ENCODE measurements at places on chromosomes 1 and 21. TPM values are rescaled to one million over a fixed set of nuclear protein-coding genes. Genes with fewer than 3 reads are reported as not detected.

DNA sequence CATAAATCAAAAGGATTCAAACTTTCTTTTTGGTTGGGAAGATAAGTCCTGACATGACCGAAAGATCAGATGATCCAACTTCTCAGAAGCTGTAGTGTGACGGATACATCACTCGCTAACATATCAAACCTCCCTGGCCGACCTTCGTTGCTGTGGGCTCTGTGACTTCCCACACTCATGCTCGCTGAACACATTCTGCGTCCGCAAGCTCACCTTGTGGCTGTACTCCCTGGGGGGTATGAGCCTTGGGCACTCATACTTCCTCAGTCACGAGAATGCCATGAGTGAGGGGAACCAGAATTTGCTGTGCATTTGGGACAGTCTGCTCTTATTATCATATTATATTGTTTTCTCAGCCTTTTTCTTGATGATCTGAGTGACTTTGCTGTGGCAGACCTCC, 105.4 kb downstream of the RWDD3 start:
- H3K27me3 ChIP-seq: peaks cover 1% of the 10 kb centered on the region
- no peak for DNase-seq
- no peaks in the 10 kb centered on the region for H3K36me3 ChIP-seq
- H3K4me3 ChIP-seq: no peak overlapping the region

GRCh38 chr1:229170778-229171505, 100.0 kb upstream of the RAB4A start:
- H3K27me3 ChIP-seq: peaks cover 13% of the 10 kb centered on the region
- no peaks in the 10 kb centered on the region for H3K4me1 ChIP-seq
- no peak overlapping the region for H3K27ac ChIP-seq
- no peak for DNase-seq
- H3K36me3 ChIP-seq: no peaks in the 10 kb centered on the region

DNA sequence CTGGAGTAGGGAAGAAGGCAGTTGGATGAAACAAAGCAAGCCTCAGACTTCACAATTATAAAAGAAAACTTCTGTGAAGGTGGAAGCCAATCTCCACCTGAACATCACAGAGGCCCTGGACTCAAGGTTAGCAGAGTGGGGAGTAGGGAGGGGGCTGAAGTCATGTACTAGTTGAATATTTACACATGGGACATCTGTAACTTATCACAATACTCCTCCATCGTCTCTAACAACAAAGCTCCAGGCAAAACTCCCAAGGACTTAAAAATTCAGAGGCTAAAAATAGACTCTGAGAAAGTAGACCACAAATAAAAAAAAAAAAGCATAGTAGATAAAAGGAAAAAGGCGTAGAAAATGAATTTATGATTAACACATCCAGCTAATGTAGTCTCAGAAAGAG, 326.3 kb upstream of the PKN2 start:
- H3K27ac ChIP-seq: no peak overlapping the region
- no peaks in the 10 kb centered on the region for H3K36me3 ChIP-seq
- H3K4me1 ChIP-seq: no peaks in the 10 kb centered on the region
- H3K27me3 ChIP-seq: no peaks in the 10 kb centered on the region
- DNase-seq: no peak
- no peak overlapping the region for H3K4me3 ChIP-seq

DNA sequence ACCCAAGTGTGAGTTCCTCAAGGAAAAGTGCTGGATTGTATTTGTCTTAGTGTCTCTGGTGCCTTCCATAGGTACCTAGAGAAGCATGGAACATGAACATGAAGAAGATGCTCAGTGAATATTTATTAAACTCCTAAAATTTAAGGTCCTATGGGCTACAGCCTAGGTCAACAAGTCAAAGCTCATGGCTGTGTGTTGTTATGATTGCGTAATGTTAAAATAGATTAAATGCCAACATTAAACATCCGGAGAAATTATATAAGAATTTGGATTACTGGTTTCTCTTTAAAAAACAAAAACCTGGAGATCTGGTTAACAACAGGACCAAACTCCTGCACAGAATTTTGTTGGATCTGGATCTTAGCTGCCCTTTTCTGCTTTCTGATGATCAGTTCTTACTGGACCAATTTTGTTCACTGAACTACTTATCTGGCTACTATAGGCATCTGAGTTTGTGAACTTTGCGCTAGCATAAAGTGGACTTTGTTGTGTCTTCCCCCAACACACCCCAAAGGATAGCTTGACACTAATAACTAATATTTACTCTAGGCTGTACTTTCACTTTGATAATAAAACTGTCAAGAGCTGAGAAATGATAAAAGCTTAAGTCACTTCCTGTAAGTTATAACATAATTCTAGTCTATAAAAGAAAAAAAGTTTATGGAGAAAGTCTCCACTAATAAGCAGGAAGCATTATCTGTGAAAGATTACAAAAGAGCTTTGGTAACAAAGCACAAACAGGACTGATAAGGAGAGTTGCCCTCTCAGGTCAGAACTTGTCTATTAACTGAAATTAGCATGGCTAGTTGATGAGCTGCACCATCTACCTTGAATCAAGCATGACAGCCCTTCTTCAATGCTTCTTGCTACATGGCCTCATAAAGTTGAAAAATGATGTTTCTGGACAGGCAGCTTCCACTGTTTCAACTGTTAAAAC, 20.7 kb downstream of the F5 start:
- H3K27me3 ChIP-seq: 0 out of 2 replicates have a peak, but pooled peaks cover 4% of the 10 kb centered on the region
- H3K4me1 ChIP-seq: no peaks in the 10 kb centered on the region
- no peaks in the 10 kb centered on the region for H3K36me3 ChIP-seq
- DNase-seq: no peak
- H3K4me3 ChIP-seq: no peak overlapping the region

DNA sequence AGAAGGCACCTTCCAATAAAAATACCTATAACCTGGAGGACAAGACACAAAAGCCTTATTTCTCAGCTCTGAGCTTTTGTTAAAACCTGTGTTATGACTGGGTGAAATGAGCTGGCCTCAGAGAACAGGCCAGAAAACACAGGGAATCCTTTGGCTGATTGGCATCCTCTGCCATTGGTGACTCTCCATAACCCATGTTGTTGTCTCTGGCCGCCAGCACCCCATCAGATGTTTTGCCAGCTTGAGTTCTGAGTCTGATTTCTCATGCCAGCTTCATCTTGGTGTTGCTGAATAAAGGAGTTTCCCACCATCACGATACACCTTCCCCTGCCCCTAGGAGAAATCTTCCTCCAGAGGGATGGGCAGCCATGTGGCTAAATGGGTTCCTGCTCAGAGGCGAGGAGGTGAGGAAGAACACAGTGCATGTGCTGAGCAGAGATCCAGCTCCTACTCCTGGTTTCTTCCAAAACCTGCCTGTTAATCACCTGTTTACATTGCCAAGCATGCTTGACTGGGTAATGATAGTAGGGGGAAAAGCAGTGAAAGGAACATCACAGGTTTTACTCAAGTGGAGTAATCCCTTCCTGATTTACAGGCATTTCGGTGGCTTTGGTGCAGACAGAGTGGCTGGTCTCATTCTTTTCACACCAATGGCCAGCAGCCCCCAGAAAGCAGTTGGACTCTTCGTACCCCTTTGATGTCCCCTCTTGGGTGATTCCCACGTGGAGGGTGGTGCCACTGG, 109.8 kb downstream of the ROR1 start:
- no peak overlapping the region for H3K4me3 ChIP-seq
- peaks cover 53% of the 10 kb centered on the region for H3K4me1 ChIP-seq
- no peaks in the 10 kb centered on the region for H3K27me3 ChIP-seq
- H3K36me3 ChIP-seq: no peaks in the 10 kb centered on the region

GRCh38 chr1:207034998-207035397, 2.4 kb upstream of the C1orf116 start:
- no peak overlapping the region for H3K27ac ChIP-seq
- H3K4me1 ChIP-seq: peaks cover 29% of the 10 kb centered on the region
- no peaks in the 10 kb centered on the region for H3K36me3 ChIP-seq

DNA sequence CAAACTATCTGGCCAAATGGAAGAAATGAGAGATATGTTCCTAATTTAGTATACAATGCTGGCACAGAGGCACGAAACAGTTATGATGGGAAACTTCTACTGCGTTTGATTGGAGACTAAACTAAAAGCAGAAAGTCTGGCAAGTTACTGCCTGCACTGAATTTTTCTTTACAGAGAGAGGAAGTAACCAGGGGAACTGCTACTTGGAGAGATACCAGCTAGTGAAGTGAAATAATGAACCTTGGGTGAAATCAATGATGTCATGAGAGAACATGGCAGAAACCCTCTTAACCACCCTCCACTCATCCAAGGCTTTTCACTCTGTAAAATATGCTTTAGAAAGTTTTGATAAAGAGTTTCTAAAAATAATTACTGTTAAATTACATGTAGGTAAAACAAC, 29.3 kb downstream of the NIBAN1 start:
- H3K4me3 ChIP-seq: no peak overlapping the region
- H3K4me1 ChIP-seq: peaks cover 21% of the 10 kb centered on the region
- no peaks in the 10 kb centered on the region for H3K27me3 ChIP-seq
- no peak overlapping the region for H3K27ac ChIP-seq
- peaks cover 4% of the 10 kb centered on the region for H3K36me3 ChIP-seq
- no peak for DNase-seq

The HES3 gene
- not detected for total RNA-seq

The GPR52 gene
- not detected for total RNA-seq

The SELL gene
- total RNA-seq: not detected

The TSPAN1 gene
- 0.85 TPM for total RNA-seq

The APOBEC4 gene
- not detected for total RNA-seq

The RASSF5 gene
- total RNA-seq: 0.52 TPM

The UBXN10 gene
- total RNA-seq: not detected

The AQP10 gene
- not detected for total RNA-seq
